Colonic mucosa (tissue), 4 donors: ENCODE measurements at places on chromosomes 7 and 10. TPM values are rescaled to one million over a fixed set of nuclear protein-coding genes. Genes with fewer than 3 reads are reported as not detected.

- DNase-seq = no peak
Observed at GRCh38 chr7:101250324-101250723, 5.4 kb upstream of the FIS1 start.

- DNase-seq = no peak
Observed at GRCh38 chr10:79413196-79413595, 32.2 kb downstream of the ZCCHC24 start.

GRCh38 chr10:95211606-95212279 lies 17.7 kb downstream of the ACSM6 start:
- no peak for DNase-seq

DNA sequence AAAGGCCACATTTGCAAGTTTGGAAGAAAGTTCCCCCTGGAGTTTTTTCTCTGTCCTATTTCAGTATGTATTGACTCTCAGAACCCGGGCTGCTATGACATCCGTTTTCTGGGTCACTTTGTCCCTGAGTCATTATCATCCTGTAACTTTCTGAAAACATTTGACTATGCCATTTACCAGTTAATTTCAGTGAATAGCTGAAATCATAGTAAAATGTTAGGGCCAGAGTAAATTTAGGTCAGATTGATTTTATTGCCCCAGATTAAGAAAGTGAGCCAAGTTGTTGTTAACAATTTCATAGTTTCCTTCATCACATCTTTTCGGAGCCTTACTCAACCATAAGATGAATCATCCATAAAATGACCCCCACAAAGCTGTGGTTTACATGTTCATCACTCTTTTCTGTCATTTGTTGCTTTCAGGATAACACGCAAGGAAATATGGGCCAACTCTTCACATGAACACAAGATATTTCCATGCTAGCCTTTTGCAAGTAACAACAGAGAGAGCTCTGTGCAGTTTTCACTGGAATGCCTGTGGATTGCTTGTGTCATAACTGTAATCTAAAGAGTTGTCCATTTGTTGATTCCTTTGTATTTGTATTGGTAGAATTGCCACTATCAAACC lies 3.9 kb upstream of the MACC1 start:
- DNase-seq = no peak

DNA sequence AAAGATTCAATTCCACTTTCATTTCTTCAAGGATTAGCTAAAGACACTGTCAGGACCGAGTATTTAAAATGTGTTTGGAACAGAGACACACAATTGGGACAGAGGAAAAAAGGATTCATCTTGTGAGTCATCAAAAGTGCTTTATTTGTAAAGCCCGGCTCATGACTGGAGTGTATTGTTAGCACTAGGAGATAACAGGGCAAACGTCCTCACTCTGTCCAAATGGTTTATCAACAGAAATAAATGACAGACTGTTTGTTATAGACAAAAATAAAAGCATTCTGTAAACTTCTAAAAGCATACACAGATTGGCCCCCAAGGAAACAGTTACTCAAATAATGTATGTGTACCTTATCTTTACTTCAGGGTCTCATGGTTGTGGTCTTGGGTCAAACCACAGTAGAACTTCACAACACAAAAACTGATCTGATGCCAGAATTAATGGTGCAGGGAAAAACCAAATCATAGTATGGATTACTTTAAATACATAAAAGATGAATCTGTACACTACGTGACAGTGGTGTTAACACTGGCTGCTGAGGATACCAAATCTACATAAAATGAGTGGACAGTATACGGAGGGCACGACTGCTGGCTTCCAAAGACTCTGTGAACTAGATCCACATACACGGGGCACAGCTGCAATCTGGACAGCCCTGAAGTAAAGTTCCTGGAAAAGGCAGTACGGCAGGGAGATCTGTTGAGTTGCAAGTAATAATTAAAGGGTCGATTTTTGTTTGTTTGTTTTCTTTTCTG lies 179.4 kb downstream of the PIP4K2A start:
- no peak for DNase-seq

DNA sequence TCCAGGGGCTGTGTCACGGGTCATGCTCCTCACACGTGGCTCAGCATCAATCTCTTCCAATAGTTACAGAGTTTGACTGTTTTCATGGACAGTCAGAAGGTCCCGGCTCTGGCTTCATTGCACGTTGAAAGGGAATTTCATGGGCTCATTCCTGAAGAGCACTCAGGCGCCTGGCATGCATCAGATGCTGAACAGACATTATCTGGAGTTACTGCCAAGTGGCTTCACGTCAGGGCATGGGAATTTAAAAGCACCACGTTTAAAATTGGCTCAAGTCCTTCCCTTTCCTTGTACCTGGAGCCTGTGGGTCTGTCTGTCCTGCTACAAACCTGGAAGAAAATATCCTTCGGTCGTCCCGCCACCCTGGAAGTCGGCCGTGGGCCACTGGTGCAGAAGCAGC lies 50.4 kb downstream of the CFAP46 start:
- DNase-seq = no peak

- no peak for DNase-seq
Observed at GRCh38 chr7:114484226-114484625, 69.6 kb downstream of the FOXP2 start.

- no peak for DNase-seq
Observed at GRCh38 chr10:132476146-132477065, 61.2 kb upstream of the INPP5A start.

DNA sequence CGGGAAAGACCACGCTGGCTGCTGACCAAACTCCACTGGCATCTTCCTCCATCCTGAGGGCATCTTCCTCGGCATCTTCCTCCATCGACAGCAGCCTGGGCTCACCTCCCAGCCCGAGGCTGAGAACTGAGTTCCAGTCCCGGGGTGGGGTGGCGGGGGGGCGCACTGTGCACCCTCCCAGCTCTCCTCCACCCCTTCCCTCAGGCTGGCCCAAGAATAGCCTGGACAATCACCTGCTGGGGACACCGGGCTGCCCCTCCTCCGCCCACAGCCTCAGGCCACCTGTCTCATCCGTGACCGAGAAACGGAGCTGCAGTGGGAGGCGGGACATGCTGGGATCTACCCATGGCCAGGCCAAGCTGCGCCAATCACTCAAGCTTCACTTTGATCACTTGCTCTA lies 37.2 kb downstream of the DIP2C start:
- DNase-seq = no peak

The CYP2C9 gene
- total RNA-seq = 4.0 TPM

DNA sequence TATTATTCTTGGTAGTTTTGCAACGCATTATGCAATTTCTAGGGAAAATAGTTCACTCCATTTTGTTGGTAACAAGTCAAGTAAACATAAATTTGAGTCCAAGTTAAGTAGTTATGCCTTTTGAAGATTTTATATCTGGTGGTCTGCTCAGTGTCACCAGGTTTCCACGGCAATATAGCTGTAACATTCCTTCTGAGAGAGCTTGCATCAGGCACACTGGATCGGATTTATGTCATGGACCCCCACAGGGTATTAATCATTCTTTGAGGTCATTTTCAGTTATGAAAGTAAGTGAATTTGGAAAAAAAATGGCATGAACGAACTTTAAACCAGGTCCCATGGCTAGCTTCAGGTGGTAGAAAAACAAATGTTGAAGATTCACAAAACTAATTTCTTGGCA lies 136.3 kb downstream of the POLR1F start:
- no peak for DNase-seq
